GM12864 (cell line): ENCODE measurements at places on chromosomes 2 and 18.

GRCh38 chr2:145987793-145988192 lies 1467.9 kb upstream of the ZEB2 start:
- DNase-seq = no peak

DNA sequence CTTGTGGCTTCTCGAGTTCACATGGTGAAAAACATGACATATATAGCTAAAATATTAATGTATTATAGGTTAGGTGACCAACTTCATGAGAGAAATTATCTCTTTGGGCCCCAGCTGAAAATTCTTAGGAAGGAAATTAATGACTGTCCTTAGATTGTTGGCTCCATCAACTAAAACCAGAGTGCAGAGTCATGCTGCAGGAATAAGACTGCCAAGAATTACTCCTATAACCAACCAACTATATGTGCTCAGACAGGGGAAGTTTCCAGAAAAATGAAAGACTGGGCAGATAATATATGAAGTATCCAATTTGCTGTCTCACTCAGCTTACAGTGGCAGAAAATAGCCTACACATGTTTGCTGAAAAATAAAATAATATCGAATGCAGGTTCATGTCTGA lies 71.0 kb upstream of the TMEFF2 start:
- no peak for DNase-seq

DNA sequence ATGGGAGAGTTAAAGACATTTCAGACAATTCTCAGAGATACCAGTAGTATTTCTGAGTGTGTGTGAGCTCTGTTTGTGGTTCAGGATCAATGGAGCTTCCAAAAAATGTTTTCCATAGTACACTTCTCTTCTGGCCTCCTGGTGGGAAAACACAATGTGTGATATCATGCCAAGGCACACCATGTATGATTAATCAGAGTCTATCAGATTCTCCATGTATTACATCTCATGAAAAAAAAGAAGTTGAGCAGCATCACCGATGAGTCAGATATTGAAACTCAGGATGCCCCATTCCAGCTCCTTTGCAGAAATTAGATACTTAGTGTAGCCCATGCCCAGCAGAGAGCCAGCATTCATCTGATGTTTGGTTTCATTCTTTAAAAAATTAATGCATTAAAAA lies 620.3 kb upstream of the POU3F3 start:
- no peak for DNase-seq

DNA sequence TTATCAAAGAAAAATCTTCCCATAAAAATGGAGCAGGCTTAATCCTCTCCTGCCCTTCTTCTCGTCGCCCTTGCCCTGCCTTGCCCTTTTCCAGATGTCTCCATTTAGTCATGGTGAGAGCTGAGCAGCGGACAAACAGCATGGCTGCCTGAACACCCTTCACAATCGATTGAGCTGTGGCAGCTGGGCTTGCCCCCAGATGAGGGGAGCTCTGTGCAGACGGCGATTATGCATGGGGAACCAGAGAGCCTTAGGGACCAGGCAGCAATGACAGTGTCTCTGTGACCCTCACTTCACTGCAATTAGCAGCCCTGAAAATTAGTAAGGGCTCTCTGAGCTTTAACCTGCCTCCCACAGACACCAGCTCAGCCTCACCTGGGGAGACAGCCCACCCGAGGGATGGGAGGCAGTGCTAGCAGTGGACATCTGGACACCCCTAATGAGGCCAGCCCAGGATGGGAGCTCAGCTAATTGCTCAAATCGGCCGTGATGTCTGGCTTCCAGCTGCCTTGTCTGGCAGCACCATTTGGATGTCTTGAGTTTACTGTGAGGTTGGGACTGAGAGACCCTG lies 365.7 kb downstream of the TNS1 start:
- DNase-seq = no peak

GRCh38 chr2:85594715-85595300 lies 737 bp upstream of the RNF181 start:
- no peak for DNase-seq

DNA sequence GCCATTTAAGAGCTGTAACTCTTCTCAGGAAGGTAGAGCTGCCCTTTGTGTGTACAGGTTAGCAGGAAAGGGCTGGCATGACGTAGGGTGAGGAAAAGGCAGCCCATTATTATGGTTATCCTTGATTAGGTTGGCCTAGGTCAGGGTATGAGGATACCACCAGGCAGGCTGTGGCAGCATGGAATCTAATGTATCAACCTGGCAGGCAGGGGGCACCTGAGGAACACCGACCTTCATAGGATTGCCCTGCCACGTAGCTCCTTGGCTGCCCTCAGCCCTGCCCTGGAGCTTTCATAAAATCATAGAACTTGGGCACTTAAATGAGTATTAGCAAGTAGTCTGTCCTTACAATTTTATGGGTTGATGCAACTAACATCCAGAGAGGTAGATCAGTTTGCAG lies 261.6 kb downstream of the LTBP1 start:
- DNase-seq = no peak

DNA sequence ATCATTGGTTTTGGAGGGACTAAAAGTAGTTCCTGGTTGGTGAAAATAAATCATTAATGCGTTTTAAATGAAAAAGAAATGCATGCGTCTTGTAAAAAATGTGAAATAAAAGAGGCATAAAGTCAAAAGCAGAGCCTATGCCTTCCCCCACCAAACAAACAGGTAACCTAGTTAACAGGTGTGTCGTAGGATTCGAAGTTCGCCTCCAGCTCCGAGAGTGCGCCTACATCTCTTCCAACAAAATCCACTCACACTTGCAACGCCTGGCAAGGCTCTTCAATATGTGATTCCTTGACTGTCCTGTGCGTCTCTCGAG lies 677 bp upstream of the SMAD4 start:
- DNase-seq = no peak

GRCh38 chr18:24983566-24984139 lies 368.3 kb downstream of the ZNF521 start:
- DNase-seq = no peak

- peak; percentile 27 for DNase-seq
Observed at GRCh38 chr2:30862054-30862651, 54.9 kb upstream of the CAPN13 start.

- no peak for DNase-seq
Observed at GRCh38 chr18:40935423-40935822, 1019.6 kb upstream of the PIK3C3 start.

DNA sequence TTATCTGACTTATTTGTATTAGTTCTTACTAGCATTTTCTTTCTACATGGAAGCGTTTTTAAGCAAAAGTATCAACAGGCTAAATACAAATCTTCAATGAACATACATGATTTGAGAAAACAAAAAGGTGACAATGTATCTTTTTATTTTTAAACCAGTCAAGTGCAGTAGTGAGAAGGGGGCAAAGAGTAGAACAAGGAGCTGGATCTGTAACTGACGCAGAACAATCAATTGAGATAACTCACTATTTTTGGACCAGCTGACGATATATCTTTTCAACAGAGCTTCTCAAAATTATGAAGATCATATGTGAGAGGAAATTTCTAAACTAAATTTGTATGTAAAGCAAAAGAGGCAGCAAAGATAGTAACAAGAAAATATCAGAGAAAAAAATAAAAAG lies 15.5 kb downstream of the NCKAP1 start:
- no peak for DNase-seq

DNA sequence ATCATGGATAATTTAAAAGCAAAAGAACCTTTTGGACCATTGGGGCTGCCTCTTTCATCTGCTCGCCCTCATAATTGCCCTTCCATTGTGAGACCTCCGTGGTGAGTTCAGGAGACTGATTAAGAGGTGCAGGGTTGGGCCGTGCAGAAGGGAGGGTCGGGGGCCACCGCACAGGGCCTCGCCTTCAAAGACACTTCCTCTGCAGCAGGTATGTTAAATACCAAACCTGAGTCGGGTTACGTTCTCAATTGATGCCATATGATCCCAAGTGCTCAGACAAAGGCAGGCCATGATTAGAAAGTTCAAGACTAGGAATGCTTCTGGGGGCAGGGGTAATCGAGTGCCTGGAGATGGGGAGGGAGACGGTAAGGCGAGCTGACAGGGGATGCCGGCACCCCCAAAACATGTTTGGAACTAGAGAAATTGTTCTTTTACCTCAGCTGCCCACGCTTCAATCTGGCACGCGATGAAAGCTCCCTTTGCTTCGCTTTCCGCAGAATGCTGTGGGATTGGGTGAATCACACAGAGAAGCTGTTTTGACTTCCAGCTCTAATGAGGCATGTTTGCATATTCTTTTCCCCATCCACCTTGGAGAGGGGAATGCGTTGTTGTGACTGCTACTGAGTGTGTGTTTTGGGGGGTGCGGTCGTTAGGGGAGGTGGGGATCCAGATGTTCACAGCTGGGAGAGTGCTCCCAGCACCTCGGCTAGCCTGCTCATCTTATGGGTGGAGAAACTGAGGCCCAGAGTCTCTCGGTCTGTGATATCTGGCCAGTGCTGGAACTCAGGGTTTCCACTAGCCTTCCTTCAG lies 309.1 kb downstream of the MYCN start:
- DNase-seq = no peak
